Dermis microvascular lymphatic vessel endothelial cell (primary cell): ENCODE measurements at places on chromosomes 11 and 22. TPM values are rescaled to one million over a fixed set of nuclear protein-coding genes. Genes with fewer than 3 reads are reported as not detected.

The MMP3 gene
- total RNA-seq = not detected in 2 replicates

The C22orf42 gene
- total RNA-seq = not detected in 2 replicates

The OR52H1 gene
- total RNA-seq = 0.13 TPM in 2 replicates

The LYVE1 gene
- total RNA-seq = 62.0 and 441 TPM in 2 replicates

The CDC45 gene
- total RNA-seq = 8.2 and 17.2 TPM in 2 replicates

The CARD18 gene
- total RNA-seq = not detected in 2 replicates

The MMP10 gene
- total RNA-seq = 3.5 and 10.1 TPM in 2 replicates

The UBQLNL gene
- total RNA-seq = not detected in 2 replicates

The ADAMTS8 gene
- not detected in 2 replicates for total RNA-seq

The PATE1 gene
- not detected in 2 replicates for total RNA-seq

The WBP2NL gene
- not detected in 2 replicates for total RNA-seq

The MS4A3 gene
- total RNA-seq = not detected in 2 replicates

The EXPH5 gene
- total RNA-seq = under 0.01 TPM in 2 replicates

The TESMIN gene
- total RNA-seq = 2.1 and 4.0 TPM in 2 replicates

The CDHR5 gene
- total RNA-seq = not detected in 2 replicates

The TMEM121B gene
- 0.13 and 0.25 TPM in 2 replicates for total RNA-seq

The KCNK4 gene
- total RNA-seq = not detected in 2 replicates

The TMEM132A gene
- 39.9 and 101 TPM in 2 replicates for total RNA-seq

The MYO7A gene
- 8.3 and 15.4 TPM in 2 replicates for total RNA-seq

The OR52N4 gene
- total RNA-seq = not detected in 2 replicates

The KCNK7 gene
- total RNA-seq = under 0.01 and 0.13 TPM in 2 replicates

The TPBGL gene
- total RNA-seq = under 0.01 and 0.13 TPM in 2 replicates

The VPS37C gene
- 5.1 and 7.5 TPM in 2 replicates for total RNA-seq

The IL18 gene
- not detected in 2 replicates for total RNA-seq

The MB gene
- total RNA-seq = not detected in 2 replicates
